ENCODE measurements at places on chromosomes 13 and 19. TPM values are rescaled to one million over a fixed set of nuclear protein-coding genes. Genes with fewer than 3 reads are reported as not detected.

The GJB2 gene
- 0.68 TPM for total RNA-seq

The SLITRK6 gene
- 0.39 TPM for total RNA-seq

The CD177 gene
- 0.09 TPM for total RNA-seq

The CYP2F1 gene
- not detected for total RNA-seq

The BEST2 gene
- not detected for total RNA-seq

The LIG1 gene
- total RNA-seq: 70.2 TPM

The TMEM221 gene
- total RNA-seq: 0.58 TPM

The PSG6 gene
- not detected for total RNA-seq

Measured in A549 treated with CORT108297 at 1 μM for 4 hours (cell line).